ENCODE measurements at places on chromosomes 7 and 10. TPM values are rescaled to one million over a fixed set of nuclear protein-coding genes. Genes with fewer than 3 reads are reported as not detected.

KLLN gene
- not detected for total RNA-seq

CLIP2 gene
- 25.1 TPM for total RNA-seq

PRKCQ gene
- 2.8 TPM for total RNA-seq

PLPP4 gene
- not detected for total RNA-seq

SLC26A3 gene
- 1.0 TPM for total RNA-seq

DNA sequence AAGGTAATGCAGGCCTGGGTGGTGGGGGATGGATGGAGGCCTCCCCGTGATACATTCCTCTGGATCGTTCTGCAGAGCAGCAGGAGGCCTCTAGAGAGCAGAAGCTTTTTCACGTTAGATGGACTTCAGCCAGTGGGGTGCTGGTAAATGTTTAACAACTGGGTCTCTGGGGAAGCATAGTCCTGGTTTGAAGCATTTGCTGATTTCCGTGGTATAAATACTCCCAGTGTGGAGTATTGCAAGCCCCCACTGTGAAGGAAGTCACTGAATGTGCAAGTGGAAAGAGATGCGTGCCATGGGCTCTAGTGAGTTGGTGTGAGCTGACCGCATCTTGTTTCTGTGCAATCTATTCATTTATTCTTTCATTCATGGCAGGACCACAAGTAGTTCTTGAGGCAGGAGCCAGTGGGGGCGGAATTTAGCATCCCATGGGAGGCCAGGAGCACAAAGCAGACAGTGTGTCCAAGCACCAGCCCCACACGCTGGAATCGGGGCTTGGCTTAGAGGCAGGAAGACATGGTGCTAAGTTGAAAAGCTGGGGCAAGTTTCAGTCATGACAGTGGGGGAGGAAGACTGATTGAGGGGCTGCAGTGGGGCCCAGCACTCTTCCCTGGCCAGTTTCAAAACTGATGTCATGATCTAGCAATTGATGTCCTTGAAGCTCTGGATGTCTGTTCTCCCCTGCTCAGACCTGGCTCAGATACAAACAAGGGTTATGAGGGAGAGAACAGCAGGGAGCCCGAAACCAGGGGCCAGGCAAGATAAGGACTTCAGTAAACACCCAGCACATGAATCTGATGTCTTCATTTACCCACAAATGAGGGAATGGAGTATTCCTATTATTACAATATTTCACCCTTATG is 280.9 kb upstream of the LYZL1 start:
- H3K27me3 ChIP-seq: no peaks in the 10 kb centered on the region
- no peaks in the 10 kb centered on the region for H3K4me1 ChIP-seq
- H3K4me3 ChIP-seq: no peak overlapping the region
- no peaks in the 10 kb centered on the region for H3K36me3 ChIP-seq
- H3K27ac ChIP-seq: no peak overlapping the region

DNA sequence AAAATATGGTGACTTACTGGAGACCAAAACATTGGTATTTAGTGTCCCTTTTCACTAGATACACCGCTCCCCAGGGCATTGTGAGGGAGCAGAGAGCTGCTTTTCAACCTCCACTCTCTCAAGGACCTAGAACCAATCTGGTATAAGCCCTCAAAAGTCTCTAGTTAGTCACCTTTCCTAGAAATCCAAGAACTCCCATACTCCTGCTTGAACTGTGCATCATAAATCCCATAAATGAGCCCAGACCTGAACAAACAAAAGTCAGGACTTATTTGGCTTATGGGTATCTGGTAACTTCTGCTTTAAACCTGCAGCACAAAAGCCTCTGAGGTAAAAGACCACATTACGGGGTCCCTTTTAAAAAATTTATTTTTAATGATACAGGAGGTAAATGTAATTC is 603.1 kb upstream of the LRRTM3 start:
- no peaks in the 10 kb centered on the region for H3K27me3 ChIP-seq
- H3K36me3 ChIP-seq: no peaks in the 10 kb centered on the region
- H3K4me1 ChIP-seq: no peaks in the 10 kb centered on the region
- no peak for DNase-seq
- no peak overlapping the region for H3K4me3 ChIP-seq

GRCh38 chr7:117193564-117193963 is 129.3 kb downstream of the WNT2 start:
- no peaks in the 10 kb centered on the region for H3K36me3 ChIP-seq
- no peak overlapping the region for H3K4me3 ChIP-seq
- DNase-seq: no peak
- no peaks in the 10 kb centered on the region for H3K4me1 ChIP-seq
- H3K27me3 ChIP-seq: no peaks in the 10 kb centered on the region

DNA sequence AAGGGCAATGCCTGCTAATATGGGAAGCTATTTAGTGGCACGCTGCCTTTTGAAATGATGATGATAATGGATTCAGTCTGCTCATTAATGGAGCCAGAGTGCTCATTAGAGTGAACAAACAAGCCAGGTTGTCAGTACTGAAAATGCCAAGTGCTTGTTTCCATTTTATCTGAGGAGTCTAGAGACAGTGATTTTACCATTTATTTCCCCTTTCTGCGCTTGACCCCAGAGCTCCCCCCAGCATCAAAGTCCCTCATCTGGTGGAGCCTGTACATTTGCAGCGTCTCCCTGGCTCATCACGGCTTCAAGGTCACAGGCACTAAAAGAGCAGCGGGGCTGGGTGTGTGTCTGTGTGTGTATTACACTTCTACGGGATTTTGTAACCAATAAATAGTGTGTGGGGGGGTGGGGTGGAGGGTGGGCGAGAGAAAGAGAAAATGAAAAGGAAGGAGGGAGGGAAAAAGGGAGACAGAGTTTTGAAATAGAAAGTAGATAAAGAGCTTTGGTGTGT is 553.8 kb downstream of the TFEC start:
- no peaks in the 10 kb centered on the region for H3K27me3 ChIP-seq
- no peak overlapping the region for H3K27ac ChIP-seq
- H3K36me3 ChIP-seq: no peaks in the 10 kb centered on the region
- H3K4me1 ChIP-seq: no peaks in the 10 kb centered on the region
- no peak for DNase-seq
